Cortex of kidney (tissue), 1 donor: ENCODE measurements at places on chromosomes 6 and 20.

DNA sequence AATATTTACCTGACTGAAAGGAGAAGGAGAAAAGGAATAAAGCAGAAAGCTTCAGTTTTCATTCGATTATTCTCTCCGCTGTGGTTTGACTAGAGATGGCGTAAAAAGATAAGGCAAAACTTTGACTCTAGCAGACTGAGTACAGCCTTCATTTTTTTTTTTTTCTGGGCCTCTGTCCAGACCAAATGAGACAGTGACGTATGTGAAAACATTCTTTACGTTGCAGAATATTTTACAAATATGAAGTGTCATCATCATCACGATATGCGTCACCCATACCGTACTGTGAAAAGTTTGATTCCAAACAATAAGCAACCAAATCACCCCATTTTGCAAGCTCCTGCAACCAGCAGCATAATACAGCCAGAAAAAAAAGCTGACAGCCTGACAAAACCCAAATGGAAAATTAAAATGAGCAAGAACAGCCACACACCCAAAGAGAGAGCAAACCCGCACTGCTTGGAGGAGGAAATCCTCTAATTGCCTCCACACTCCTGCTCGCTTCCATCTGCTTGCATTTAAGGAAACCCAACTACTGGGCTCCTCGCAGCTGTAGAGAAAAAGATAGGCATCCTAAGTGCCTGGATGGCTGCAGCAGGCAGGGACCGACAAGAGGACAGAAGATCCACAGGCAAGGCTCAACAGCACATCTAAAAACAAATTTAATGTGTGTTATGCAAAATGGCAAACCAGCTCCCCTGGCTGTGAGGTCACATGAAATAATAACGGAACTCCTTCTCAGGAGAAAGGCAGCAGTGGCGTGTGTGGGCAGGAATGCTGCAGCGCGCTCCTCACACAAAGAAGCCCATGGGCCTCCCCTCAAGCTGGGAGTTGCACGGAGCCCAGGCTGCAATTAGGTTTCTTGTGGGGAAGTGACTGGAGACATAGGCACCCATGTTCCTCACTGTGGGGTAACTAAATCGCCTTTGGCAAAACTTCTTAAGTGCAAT, 113.1 kb downstream of the FYN start:
- no peak for DNase-seq

- no peak for DNase-seq
Measured at GRCh38 chr20:32352121-32352720, 5.9 kb upstream of the ASXL1 start.

GRCh38 chr6:6640926-6641325, 52.4 kb downstream of the LY86 start:
- DNase-seq = no peak

DNA sequence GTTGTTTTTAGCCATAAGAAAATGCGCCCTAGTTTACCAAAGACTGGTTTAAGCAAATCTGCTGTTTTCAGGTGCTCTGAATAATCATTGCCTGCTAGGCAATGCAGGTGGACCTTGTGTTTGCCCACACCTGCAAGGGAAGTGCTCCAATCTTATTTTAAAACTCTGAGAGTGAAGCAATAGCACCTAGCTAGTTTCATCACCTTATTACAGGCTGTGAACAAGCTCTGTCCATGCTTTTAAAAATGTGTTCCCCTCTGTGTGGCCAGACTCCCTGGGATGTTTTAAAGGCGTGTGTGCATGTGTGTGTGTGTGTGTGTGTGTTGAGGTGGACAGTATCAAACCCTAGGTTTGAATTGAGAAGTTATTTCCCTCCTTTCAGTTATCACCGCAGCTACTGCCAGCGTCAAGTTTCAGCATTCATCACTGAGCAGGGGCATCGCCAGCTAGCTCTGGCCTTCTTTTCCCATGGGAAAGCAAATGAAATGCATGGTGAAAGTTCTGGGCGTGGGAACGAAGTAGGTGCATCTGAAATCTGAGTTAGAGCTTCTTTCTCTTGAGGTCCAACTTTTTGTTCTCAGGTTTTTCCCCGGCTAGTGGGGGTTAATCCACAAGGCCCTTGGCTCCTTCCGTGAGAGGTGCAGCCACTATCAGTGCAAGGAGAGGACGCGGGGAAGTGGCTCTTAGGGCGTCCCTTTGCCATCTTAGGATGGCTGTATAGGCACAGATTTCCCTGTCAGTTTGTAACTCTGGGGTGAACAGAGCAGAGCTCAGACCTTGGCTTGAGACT, 30.8 kb downstream of the DUSP22 start:
- DNase-seq = no peak

DNA sequence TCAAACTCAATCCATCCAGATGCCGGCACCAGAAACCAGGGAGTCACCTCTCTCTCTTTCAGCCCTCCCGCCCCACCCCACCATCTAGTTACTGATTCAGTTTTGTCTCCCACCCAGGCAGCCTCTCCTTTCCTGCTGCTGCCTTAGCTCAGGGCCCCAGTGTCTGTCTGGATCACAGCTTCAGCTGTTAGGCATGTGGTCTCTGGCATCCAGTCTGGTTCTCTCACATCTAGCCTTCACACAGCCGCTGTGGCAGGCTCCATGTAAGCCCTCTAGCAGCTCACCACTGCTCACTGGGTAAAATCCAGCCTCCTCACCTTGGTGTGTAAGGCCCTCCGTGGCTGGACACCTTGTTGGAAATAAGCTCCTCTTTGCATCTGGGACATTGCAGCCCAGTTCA, 21.3 kb downstream of the AARS2 start:
- no peak for DNase-seq

GRCh38 chr20:10954908-10955580, 281.2 kb upstream of the JAG1 start:
- DNase-seq = no peak

GRCh38 chr20:63745961-63746731, 6.6 kb downstream of the SLC2A4RG start:
- no peak for DNase-seq

DNA sequence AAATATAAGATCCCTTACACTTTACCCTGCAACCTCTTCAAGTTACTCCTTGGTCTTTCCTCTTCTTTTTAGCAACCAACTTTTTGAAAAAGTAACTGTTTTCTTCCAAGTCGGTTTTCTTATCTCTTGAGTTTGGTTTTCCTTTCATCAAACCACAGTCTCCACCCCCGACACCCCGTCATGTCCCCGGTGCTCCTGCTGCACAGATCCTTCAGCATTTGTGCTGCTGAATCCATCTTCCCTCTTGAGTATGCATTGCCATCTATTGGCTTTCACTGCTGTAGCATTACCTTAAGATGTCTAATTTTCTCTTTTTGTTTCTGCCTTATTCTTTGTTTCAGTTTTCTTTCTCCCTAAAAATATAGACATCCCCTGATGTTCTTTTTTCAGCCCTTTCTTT, 11.9 kb upstream of the TNFRSF21 start:
- DNase-seq = no peak

DNA sequence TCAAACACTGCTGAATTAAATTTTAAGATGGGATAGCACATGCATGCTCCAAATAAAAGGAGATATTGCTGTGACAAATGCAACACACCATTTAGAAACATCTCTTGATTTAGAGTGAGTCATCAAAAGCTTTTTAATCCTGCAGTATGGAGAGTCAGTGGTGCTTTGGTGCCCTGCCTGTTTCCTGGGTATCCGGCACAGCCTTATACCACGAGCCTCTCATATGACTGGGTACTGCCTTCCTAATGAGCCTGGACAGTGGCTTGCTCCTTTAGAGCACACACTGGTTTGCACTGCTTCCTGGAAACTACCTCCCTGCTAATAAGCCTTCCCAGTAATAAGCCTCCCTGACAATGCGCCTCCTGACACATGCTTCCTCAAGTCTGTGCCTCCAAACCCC, 65.3 kb upstream of the KCNK16 start:
- no peak for DNase-seq
